Fibroblast of skin of back (primary cell): ENCODE measurements at places on chromosomes 12 and 14.

DNA sequence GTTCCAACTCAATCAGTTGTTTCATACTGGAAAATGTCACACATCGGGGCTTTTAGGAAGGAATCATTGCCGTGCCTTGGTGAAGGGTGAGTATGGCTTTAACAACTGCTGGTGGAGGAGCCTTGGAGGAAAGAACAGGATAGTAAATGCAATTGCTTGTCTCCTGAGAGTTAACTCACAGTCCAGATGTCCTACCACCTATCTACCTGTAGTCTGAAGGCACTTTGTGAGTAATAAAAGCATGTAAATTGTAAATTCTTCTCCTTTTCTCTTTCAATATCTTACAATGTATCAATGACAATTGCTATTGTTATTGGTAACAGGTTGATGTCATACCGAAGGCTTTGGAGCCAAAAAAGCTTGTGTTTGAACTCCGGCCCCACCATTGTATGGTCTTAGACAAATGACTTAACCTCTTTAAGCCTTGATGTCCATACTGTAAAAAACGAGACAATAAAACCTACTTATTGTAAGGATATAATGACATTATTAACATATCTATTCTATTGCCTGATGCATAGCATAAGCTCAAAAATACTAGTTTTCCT, 397.4 kb downstream of the ADAMTS20 start:
- DNase-seq: no peak

DNA sequence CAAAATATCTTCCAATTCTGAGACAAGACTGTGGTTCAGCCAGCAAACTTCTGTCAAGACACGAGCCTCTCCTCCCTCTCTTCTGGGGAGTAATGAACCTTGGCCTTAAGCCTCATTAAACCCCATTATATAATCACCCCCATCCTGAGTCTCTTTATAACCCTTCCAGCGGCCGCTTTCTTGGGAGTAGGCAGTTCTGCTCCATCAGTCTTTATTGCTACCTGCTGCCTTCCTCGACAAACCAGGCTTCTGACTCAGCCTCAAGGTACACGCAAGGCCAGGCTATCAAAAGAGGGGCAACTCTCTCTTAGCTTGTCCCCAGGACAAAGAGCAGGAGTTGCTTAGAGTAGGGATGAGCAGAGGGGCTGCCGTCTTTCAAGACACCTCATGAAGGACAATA, 300.8 kb upstream of the NOS1 start:
- no peak for DNase-seq

DNA sequence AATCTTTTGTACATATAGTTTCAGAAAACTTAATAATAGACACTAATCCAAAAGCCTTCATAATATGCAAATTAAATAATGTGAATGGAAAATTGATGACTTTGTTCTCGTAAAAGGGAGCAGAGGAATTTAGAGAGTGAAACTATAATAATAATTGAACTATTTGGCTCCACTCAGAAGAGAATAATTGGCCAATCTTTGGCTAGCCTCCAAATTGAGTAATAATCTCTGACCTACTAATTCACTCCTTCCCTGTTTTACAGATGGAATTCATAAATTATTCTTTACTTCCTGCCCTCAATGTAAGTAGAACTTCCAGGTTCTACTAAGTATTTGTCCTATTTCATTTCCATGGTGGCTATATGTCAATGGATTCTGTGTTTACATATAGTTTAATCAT, 15.8 kb downstream of the TRIM9 start:
- no peak for DNase-seq

- DNase-seq: no peak
Observed at GRCh38 chr12:96711364-96711763, 195.7 kb upstream of the NEDD1 start.

DNA sequence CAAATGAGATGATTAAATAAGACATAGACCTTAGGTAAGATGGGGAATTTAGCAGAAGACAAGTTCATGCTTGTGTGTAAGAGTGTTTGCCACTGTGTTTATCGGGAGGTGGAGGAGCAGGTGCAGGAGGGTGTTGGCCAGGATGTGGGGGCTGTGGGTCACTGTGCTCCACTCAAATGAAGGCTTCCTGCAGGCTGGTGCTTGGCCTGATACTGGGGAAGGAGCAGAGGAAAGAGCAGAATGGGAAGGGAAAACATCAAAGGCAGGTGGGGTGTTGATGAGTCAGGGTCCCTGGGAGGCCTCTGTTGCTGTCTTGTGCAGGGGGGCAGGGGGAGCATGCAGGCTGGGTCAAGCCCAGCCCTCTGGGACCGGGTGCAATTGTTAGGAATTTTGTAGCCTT, 126.5 kb downstream of the TSPAN9 start:
- DNase-seq: no peak
